ENCODE measurements at places on chromosomes 7 and 10.

- DNase-seq, result no peak
These were observed 253.8 kb downstream of the CSTF2T start for GRCh38 chr10:51445588-51445987.

DNA sequence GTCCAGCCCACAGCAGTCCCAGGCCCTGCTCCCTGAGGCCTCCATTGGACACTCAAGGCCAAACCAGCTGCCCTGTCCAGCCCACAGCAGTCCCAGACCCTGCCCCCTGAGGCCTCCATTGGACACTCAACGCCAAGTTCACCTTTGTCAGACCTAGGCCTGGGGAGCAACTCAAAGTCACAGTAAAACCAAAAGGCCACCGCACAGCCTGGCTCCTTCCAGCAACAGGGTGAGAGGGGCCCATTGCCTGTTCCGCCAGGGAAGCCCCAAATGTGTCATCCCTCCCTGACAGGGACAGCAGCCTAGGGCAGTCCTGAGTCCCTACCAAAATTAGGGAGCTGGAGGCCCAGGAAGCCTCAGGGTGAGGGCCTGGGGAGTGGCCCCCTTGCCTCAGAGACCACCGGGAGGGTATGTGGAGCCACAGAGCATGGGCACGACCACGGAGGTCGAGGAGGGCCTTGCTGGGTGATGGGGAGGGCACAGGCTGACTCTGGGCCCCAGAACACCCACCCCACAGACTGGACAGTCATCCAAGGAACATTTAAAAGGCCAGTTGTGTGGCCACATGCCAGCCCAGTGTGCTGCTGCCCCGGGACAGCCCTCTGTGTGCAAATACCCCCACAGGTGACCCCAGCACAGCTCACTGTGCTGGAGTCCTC, 66.5 kb upstream of the PPP2R2D start:
- DNase-seq, result no peak

DNA sequence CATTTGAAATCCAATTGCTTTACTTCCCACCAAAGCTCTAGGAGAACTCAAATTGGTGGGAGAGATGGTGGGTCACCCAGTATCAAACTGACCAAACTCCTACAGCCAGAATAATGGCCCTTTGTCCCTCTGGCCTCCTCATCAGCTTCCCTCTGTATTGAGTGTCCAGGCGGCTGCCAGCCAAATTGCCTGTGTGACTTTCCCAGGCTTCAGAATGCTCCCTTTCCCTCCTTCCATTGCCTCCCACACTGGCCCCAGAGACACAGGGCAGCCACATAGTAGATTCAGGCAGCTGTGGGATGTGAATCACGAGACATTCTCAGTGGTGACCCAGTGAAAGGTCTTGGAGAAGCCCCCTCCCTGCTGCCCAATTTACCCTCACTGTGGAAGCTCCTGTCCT, 12.7 kb upstream of the VDAC2 start:
- DNase-seq, result no peak

DNA sequence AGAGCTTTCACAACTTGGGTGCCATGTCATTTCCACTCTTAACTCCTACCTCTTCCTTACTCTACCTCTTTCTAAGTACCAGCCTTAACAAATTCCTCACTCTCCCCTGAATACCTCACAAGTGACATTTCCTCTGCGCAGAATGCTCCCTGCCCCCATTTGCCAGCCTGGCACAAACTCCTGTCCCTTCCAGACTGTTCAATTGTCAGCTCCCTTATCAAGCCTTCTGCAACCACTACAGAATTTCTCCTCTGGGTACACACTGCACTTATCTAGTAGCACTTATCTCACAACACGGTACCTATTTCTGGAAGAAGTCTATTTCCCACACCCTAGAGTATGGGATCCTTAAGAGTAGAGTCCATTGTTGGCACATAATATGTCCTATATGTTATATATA, 39.1 kb upstream of the ANAPC16 start:
- DNase-seq, result no peak

GRCh38 chr10:78474743-78475142, 441.1 kb downstream of the RPS24 start:
- no peak for DNase-seq

DNA sequence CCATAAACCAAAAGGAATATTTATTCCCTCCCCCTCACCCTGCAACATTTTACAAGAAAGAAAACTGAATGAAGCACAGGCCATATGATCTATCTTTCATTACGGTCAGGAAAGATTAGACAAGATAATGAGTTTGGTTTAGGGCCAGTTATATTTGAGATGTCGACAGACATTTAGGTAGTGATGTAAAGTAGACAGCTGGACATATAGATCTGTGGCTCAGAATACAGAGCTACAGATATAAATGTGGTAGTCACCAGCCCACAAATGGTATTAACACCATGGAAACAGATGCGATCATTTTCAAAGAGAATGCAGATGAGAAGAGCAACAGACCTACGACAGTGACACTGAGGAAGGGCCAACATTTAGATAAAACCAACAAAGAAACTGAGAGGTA, 142.5 kb downstream of the SRPK2 start:
- DNase-seq, result no peak

- no peak for DNase-seq
These were observed 673.0 kb upstream of the AUTS2 start for GRCh38 chr7:68925241-68925640.

- no peak for DNase-seq
These were observed 154.6 kb downstream of the CTNNA3 start for GRCh38 chr10:67541411-67541810.

All from activated CD4-positive, CD25-positive, alpha-beta regulatory T cell treated with anti-CD3 and anti-CD28 coated beads, Interleukin-2, amount 50 U/mL, for 16 hours (primary cell).